ENCODE measurements at places on chromosomes 5 and 9.
A peak's percentile ranks its signal among the peaks of the same experiment; 100 is the strongest.

- DNase-seq, result no peak
Measured at GRCh38 chr5:149011084-149011483, 51.8 kb downstream of the SH3TC2 start.

GRCh38 chr5:97067296-97067850, 75.0 kb downstream of the LIX1 start:
- DNase-seq, result no peak

DNA sequence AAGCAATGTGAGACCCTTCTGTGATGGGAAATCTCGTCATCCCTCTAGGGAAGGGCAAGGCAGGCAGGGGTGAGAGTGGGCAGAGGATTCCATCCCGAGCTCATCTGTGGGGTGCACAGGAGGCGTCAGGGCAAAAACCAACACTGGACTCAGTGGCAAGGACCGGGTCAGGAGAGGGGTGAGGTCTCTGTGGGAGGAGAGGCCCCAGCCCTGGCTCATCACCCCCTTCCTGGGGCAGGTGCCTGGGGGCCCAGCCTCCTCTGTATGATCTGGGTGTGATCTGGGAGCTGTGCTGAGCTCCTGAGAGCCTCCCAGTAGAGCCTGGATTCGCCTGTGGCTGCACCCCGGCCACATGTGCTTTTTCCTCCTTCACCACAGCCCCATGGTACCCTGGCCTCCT, 597 bp downstream of the SPATA31E1 start:
- DNase-seq, result no peak

DNA sequence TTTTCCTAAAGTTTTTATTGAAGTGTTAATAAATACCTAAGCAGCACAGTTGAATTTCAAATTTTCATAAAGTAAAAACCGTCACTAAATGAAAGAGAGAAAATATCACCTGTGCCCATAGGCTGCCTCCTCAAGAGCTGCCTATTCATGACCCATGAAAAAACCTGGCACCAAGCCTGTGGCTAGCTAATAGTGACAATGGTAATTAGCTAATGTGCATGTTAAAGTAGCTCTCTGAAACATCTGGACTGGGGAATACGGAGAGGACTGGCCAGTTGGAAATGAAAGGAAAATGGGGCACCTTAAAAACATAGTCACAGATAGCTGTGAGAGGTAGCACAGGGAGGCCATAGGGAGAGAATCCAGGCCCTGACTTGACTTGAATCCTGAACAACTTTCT, 5.4 kb upstream of the GNE start:
- peak; percentile 77 for DNase-seq

- no peak for DNase-seq
Measured at GRCh38 chr9:76557674-76558225, 98.8 kb downstream of the GCNT1 start.

DNA sequence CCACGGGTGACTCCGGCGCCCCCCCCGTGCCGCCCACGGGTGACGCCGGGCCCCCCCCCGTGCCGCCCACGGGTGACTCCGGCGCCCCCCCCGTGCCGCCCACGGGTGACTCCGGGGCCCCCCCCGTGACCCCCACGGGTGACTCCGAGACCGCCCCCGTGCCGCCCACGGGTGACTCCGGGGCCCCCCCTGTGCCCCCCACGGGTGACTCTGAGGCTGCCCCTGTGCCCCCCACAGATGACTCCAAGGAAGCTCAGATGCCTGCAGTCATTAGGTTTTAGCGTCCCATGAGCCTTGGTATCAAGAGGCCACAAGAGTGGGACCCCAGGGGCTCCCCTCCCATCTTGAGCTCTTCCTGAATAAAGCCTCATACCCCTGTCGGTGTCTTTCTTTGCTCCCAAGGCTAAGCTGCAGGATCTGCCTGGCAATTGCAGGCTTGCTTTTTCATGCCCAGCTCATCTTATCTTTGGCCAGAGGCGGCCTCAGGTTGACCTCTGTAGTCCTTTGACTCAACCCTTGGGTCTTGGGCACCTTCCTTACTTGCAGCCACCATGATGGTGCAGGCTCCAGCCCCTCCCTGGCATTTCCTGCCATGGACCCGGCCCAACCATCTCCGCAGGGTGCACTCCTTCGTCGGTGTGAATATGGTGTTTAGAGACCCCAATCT, 9.8 kb downstream of the CEL start:
- DNase-seq, result no peak

- no peak for DNase-seq
Measured at GRCh38 chr9:1222511-1222910, 172.4 kb downstream of the DMRT2 start.

- DNase-seq, result no peak
Measured at GRCh38 chr5:74638544-74638969, 2.0 kb downstream of the ENC1 start.

GRCh38 chr5:156356238-156356637, 29.3 kb downstream of the SGCD start:
- peak; percentile 41 for DNase-seq

DNA sequence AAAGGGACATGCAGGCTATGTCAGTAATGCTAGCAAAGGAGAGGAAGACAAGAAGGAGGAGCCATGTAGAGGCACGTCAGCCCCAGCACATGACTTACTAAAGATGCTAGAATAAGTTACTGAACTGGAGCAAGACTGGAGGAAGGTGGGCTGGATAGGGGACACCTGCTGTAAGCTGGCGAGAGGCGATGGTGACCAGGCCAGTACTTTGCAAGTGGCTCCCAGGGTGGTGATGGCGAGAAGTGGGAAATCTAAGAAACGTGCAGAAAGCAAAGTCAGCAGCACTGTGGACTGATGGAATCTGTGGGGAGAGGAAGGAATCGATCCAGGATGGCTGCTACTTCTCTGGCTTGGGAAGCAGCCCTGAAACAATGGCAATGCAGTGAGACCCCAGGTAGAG, 617.1 kb upstream of the ADAMTS16 start:
- no peak for DNase-seq

DNA sequence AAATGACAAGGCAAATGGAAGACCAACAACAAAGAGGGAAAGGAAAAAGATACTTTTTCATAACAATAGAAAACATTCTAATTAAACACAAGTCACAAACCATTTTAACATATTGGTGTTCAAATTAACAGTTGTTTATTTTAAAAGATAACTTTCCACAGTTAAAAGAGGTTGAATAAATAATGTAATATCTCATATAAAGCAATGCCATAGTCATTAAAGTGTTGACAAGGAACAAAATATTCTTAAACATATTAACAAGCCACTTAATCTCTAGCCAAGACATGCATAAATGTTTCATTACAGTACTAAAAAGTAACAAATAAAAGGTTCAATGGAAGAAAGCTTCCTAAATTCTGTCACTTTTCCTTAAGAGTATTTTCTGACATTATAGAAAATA, 12.6 kb downstream of the TMEM161B start:
- no peak for DNase-seq

- DNase-seq, result no peak
Measured at GRCh38 chr5:120405286-120405864, 58.7 kb upstream of the PRR16 start.

- no peak for DNase-seq
Measured at GRCh38 chr5:158275511-158275910, 416.6 kb upstream of the CLINT1 start.

GRCh38 chr5:38403877-38404635, 145.7 kb downstream of the EGFLAM start:
- no peak for DNase-seq

- DNase-seq, result no peak
Measured at GRCh38 chr5:56818450-56819037, 3.2 kb downstream of the MAP3K1 start.

- no peak for DNase-seq
Measured at GRCh38 chr9:93896093-93896492, 59.1 kb downstream of the BARX1 start.

- DNase-seq, result no peak
Measured at GRCh38 chr5:25009063-25009462, 364.3 kb upstream of the CDH10 start.

GRCh38 chr5:6358434-6358820, 19.9 kb downstream of the MED10 start:
- no peak for DNase-seq

DNA sequence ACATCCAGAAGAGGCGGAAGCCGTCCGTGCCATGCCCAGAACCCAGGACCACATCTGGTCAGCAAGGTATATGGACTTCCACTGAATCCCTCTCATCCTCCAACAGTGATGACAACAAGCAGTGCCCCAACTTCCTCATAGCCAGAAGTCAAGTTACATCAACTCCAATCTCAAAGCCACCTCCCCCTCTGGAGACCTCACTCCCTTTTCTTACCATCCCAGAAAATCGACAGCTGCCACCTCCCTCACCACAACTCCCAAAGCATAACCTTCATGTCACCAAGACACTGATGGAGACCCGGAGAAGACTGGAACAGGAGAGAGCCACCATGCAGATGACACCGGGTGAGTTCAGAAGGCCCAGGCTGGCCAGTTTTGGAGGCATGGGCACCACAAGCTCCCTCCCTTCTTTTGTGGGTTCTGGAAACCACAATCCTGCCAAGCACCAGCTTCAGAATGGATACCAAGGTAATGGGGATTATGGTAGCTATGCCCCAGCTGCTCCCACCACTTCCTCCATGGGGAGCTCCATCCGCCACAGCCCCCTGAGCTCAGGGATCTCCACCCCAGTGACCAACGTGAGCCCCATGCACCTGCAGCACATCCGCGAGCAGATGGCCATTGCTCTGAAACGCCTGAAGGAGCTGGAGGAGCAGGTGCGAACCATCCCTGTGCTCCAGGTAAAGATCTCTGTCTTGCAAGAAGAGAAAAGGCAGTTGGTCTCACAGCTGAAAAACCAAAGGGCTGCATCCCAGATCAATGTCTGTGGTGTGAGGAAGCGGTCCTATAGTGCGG, 130.3 kb upstream of the DMRT1 start:
- no peak for DNase-seq

DNA sequence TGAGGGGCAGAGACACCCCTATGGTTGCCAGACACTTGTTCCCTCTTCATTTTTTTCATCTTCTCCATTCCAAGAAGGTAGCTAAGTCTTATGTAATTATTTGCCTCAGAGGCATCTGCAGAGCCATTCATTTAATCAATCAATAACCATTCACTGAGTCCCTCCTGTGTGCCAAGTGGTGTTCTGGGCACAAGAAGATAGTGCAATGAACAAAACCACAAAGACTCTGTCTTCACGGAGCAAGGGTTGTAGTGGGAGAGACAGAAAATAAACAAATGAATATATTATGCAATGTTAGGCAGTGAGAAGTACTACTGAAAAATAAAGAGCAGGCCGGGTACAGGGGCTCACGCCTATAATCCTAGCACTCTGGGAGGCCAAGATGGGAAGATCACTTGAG, 41.4 kb upstream of the CTNNA1 start:
- DNase-seq, result no peak

DNA sequence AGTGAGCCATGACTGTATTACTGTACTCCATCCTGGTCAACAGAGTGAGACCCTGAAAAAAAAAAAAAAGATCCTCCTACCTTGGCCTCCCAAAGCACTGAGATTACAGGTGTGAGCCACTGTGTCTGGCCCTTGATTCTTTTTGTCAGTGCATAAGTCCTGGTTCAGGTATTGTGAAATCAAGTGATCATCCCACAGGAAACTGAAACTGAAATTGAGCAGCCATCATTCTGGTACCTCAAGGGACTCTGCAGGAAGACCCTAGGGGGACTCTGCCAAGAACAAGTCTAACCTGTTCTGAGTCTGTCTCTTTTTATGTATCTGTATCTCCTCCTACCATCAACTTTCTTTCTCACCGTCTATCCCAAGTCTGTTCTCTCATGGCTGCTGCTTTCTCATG, 1.9 kb upstream of the DCAF10 start:
- DNase-seq, result no peak

DNA sequence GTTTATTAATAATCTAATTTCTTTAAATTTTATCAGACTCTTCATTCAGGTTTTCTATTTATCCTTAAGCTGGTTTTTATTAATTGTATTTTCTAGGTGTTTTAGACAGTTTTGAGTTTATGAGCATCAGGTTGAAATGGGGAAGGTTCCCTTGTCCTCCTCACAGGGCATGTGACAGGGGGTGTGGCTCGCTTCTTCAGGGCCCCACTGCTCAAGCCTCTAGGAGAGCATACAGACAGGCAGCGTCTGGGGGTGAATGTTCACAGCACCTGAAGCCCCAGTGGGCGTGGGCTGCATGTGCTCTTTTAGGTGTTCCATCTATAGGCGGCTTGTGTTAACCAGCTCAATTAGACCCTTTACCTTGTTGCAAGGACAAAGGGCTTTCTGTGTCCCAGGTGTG, 78.2 kb upstream of the RUFY1 start:
- no peak for DNase-seq

- no peak for DNase-seq
Measured at GRCh38 chr9:128912270-128912853, 8.4 kb upstream of the PHYHD1 start.

DNA sequence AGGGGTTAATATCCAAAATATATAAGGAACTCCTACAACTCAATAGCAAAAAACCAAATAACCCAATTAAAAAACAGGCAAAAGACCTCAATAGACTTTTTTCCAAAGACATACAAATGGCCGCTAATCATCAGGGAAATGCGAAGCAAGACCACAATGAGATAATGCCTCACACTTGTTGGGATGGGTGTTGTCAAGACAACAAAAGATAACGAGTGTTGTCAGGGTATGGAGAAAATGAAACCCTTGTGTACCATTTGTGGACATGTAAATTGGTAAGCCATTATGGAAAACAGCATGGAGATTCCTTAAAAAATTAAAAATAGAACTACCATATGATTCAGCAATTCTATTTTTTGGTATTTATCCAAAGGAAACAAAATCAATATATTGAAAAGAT, 620.2 kb downstream of the ACTL7B start:
- no peak for DNase-seq

DNA sequence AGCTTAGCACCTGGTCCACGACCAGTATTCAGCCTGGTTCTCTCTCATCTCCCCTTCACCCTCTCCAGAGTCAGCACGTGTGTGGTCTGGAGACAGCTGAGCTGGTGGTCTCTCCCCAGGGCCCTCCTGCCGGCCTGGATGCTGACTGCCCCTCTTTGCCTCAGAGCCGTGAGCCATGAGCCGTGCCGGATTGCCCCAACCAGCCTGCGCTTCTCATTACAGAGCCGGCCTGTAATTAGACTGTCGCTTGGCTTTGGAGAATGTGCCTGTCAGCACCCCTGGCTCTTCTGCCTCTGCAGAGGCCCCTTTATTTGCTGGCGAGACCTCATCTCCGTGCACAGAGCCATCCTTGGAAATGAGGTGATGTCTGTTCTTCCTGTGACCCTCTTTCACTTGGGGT, 118.7 kb upstream of the BOD1 start:
- DNase-seq, result no peak

GRCh38 chr5:54985301-54986268, at the start of gene ESM1:
Gene ESM1, minus strand, starts transcription at chr5:54985593. Its CDS starts 76 bp downstream, at chr5:54985517.
- peak; percentile 49 for DNase-seq
